ENCODE measurements at places on chromosomes 11 and 22.

DNA sequence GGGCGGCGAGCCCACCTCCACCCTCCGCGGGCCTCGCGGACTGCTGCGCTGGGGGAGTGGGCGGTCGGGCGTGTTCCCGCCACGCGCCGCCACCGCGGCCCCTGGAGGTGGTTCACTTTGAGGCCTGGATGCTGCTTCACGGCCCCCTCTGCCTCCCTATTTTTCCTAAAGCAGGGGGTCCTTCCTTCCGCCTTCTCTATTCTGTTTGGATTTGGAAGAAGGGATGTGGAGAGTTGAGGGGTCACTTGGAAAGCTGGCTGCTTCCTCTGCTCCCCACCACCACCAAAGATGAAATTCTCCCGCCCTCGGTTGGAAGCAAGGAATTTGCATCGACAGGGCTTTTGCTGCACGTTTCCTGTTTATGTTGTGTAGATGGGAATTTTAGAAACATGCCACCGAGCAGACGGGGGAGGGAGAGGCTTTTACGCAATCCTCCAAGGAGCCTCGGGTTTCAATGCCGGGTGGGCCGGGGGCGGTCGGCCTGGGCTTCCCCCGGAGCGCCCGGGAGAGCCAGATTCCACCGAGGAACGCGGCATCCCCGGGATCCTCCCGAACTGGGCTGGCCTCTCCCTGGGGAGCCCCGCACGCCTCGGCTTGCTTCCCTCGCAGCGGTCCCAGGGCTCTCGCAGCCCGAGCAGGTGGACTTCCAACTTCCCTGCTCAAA lies 403 bp upstream of the SBF2 start:
- no peak for DNase-seq

- no peak for DNase-seq
Observed at GRCh38 chr11:2277008-2277346, 6.6 kb upstream of the ASCL2 start.

DNA sequence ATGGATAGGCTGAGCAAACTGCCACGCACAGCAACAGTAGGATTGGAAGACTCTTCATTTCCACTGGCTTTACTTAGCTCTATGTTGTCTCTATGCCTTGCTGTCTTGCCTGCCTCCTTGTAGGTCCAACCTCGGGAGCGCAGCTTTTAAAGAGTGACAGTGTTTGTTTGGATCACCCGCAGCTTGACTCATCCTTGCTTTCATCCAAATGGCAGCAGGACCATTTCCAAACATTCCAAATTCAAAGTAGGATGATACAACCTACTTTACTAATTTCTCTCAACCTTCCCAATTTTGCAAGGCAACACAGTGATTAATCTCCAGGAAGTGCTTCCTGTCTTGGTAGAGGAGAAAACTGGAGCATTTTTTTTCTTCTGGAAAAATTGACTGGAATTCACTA lies at the start of gene MMP3:
TSS of gene MMP3 (minus strand) at position 121 of the 400 bp plus-strand sequence. CDS start at position 58, 63 bp downstream.
- DNase-seq, result no peak

- no peak for DNase-seq
Observed at GRCh38 chr11:109984634-109985289, 108.4 kb upstream of the ZC3H12C start.

GRCh38 chr22:42309865-42310264 lies 39.4 kb upstream of the TCF20 start:
- DNase-seq, result no peak

DNA sequence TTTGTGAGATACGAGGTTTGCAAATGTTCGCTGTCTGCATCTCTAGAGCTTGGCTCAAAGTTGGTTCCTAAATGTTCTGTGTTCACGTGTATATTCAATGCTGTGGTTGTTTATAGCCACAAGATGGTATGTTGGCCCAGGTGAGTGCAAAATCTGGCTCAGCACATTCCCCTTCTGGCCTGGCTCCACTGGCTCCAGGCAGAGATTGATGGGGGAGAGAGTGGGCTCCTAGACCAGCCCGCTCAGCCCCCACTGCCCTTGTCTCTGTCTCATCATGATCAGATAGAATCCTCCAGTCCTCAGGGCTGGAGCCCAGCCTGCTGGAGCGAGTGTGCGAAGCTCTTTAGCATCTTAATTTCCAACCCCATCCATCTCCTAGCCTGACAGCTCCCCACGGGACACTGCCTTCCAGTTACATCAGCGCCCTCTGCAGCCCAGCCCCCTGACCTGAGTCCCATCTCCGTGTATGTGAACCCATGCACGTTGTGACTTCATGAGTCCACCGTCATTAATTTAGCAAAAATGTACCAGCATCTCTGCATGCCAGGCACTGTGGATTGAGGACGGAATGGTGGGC lies 2.0 kb downstream of the P2RX3 start:
- no peak for DNase-seq

DNA sequence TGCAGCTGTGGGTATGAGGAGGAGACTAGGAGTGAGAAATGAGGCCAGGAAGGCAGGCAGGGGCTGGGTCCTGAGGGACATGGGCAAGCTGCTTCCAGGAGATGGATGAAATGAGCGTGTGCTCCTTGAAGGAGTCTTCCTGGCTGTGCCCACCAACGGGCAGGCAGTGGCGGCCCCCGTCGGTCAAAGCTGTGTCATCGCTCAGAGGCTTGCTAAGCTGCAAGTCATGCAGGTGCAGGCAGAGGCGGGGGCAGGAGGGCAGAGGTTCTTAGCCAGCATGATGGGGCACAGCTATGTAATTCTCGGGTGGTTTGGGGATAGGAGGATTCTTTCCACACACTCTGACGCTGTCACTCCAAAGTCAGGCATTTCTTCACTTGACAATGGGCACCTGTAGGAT lies 12.5 kb upstream of the PEX26 start:
- DNase-seq, result no peak

DNA sequence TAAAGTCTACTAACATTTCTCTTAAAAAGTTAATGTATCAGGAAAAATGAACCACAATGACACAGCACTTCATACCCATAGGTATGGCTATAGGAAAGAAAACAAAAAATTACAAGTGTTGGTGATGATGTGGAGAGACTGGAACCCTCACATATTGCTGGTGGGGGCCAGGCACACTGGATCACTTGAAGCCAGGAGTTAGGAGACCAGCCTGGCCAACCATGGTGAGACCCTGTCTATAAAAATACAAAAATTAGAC lies 26.7 kb downstream of the TCF20 start:
- DNase-seq, result no peak

GRCh38 chr11:76808996-76809395 lies 25.8 kb downstream of the TSKU start:
- DNase-seq, result no peak

- no peak for DNase-seq
Observed at GRCh38 chr22:47396515-47396914, 634.1 kb downstream of the TBC1D22A start.

DNA sequence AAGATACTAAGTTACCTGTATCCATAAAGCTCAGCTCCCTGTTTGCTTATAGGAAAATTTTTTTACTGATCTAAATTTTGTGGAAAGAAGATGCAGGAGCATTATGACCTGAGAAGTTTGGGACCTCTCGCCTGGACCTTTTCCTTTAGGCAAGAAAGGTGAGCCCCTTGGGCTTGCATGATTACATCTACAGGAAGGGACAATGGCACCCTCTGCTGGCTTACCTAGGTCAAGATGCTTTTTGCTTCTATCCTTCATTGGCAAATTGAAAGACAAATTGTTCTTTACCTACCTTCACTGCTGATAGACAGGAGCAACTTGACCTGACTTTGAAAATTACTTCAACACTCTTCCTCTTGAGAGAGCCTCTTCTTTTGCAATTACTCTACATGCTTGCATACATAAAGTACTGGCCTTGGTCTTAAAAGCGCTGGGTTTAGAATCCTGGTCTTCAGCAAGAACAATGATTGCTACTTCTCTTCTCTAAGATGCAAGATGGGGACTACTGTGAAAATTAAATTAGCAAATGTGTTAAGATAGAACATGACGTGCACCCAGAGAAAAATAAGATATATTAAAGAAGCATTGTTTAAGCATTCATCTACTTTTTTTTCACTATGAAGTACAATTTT lies 147.2 kb downstream of the TRPC6 start:
- no peak for DNase-seq

- no peak for DNase-seq
Observed at GRCh38 chr11:96307776-96308140, 35.2 kb downstream of the MAML2 start.

DNA sequence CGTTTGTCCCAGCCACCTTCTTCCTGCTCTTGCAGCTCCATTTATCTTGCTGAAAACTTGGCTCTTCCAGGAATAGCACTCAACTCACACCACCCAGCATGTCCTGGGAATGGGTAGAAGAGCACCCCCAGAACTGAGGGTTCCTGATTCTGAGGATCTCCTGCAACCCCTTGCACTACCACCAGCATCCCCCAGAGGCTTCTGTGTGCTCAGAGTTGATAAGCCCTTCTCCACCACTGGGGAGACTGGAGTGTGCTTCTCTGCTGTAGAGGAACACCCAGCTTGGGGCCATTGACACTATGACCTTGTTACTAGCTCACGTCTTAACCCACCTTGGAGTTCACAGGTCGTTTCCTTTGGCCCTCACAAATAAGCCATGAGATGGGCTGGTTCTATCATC lies 121.0 kb downstream of the GRIK4 start:
- no peak for DNase-seq

DNA sequence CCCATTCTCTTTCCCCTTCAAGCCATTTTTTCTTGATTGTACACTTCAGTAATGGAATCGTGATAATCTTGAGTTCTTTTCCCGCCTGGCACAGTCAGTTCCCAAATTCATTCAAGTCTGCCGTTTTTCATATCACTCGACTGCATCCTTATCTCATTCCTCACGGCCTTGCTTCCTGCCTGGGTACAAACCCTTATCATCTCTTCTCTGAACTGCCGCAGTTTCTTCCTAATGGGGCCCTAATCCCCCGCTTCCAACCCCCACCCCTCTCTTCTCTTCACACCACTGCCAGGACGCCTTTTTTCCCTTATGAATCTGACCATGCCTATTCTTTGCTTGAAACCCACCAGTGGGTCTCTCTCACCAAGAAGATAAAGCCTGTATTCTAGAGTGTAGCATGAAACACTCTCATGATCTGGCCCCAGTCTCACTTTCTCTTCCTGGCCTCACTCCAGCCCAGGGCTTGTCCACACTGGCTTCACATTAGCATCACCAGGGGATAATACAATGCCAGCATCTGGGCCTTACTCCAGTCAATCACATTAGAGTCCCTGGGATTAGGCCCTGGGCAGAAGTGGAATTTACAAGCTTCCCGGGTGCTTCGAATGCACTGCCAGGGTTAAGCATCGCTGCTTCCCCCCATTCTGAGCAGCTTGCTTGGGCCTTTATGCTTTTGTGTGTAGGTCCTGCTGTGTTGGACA lies 102.1 kb downstream of the FBXO7 start:
- no peak for DNase-seq

DNA sequence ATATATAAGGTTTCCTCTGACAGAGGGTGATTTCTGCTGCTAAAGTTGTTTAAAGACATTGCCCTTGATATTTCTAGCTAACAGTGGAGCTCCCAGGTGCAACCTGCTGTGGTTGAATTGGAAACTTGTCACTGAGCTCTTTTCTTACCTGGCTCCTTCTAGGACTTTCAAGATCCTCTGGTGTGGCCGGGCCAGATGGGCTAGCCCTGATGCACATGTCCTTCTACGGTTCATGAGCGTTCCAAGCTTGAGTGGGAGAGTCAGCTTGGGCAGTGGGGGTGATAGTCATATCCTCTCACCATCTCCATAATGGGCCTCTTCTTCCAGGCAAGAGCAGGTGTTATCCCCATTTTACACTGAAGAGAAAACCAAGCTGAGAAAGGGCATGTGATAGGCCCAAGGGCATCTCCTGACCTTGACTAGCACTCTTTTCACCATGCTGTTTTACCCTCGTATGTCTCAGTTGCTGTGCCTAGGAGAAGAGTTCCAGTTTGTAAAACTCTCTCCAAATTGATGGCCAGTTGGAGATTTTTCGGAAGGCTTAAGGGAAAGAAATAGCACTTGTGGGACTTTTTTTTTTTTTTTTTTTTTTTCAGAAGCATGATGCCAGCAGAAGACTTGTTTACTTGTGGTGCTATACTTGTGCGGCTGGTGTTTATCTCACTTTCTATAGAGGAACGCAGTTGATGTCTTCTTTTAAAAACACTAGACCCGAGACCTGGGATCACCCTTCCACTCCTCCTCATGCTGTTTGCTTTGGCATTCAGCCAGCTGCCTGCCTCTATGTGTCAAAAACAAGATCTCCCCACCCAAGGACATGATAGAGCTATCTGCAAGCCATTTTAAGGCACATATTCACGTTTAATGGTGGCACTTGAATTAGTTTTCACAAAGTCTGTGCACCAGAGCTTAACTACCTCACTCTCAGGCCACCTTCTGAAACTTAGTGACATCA lies 32.6 kb downstream of the TEAD1 start:
- DNase-seq, result no peak

All from activated CD8-positive, alpha-beta memory T cell treated with anti-CD3 and anti-CD28 coated beads for 1 hour (primary cell).